M059J (cell line): ENCODE measurements at places on chromosomes 16 and 17. TPM values are rescaled to one million over a fixed set of nuclear protein-coding genes. Genes with fewer than 3 reads are reported as not detected.

The MYO19 gene
- total RNA-seq, result 47.0 and 57.9 TPM in 2 replicates

The HSPB9 gene
- not detected in 2 replicates for total RNA-seq

The SENP3 gene
- total RNA-seq, result 75.1 and 88.2 TPM in 2 replicates

The MMP15 gene
- 2.5 and 3.1 TPM in 2 replicates for total RNA-seq

The KPNB1 gene
- 279 and 297 TPM in 2 replicates for total RNA-seq

The TMEM231 gene
- 11.0 and 13.3 TPM in 2 replicates for total RNA-seq

The CTRB1 gene
- total RNA-seq, result not detected in 2 replicates

The LRRC37A3 gene
- total RNA-seq, result 7.1 and 12.7 TPM in 2 replicates

The KIF2B gene
- total RNA-seq, result not detected in 2 replicates

The CCL2 gene
- 85.5 and 135 TPM in 2 replicates for total RNA-seq

The CCL13 gene
- total RNA-seq, result not detected in 2 replicates

The RUNDC3A gene
- total RNA-seq, result 0.12 TPM in 1 of 2 replicates, not detected in the other

The EVPLL gene
- not detected in 2 replicates for total RNA-seq

The NPIPA2 gene
- total RNA-seq, result 0.34 TPM in 1 of 2 replicates, not detected in the other

The HBQ1 gene
- not detected in 2 replicates for total RNA-seq

The ABCA3 gene
- 0.84 and 1.4 TPM in 2 replicates for total RNA-seq

The GSG1L2 gene
- total RNA-seq, result not detected in 2 replicates

The PRAC2 gene
- not detected in 2 replicates for total RNA-seq

The MRTFB gene
- total RNA-seq, result 10.4 and 15.0 TPM in 2 replicates

The POLR2A gene
- total RNA-seq, result 15.2 and 26.1 TPM in 2 replicates

The C16orf54 gene
- 0.54 and 0.84 TPM in 2 replicates for total RNA-seq

The VMO1 gene
- 0.34 TPM in 1 of 2 replicates, not detected in the other for total RNA-seq

The PYY gene
- total RNA-seq, result not detected in 2 replicates

The DOC2A gene
- 0.52 and 0.62 TPM in 2 replicates for total RNA-seq

The RAB40B gene
- total RNA-seq, result 4.3 and 8.9 TPM in 2 replicates

The RNF222 gene
- total RNA-seq, result 0.10 TPM in 1 of 2 replicates, not detected in the other

The RCVRN gene
- not detected in 2 replicates for total RNA-seq

The PIMREG gene
- total RNA-seq, result 76.1 and 87.3 TPM in 2 replicates

The PARD6A gene
- total RNA-seq, result 2.0 and 3.3 TPM in 2 replicates

The ADAD2 gene
- total RNA-seq, result not detected in 2 replicates

The TBC1D3E gene
- total RNA-seq, result not detected in 2 replicates

The MT1G gene
- 2.9 and 6.1 TPM in 2 replicates for total RNA-seq

The CFDP1 gene
- 91.3 and 111 TPM in 2 replicates for total RNA-seq

The FOXN1 gene
- not detected in 2 replicates for total RNA-seq

The ASGR1 gene
- not detected in 2 replicates for total RNA-seq

The FBF1 gene
- total RNA-seq, result 14.4 and 18.7 TPM in 2 replicates

The SLC13A5 gene
- not detected in 2 replicates for total RNA-seq

The KRT12 gene
- total RNA-seq, result not detected in 2 replicates

The TNRC6A gene
- 13.4 and 21.5 TPM in 2 replicates for total RNA-seq

The ZNF688 gene
- total RNA-seq, result 7.6 and 10.5 TPM in 2 replicates
